ENCODE measurements at places on chromosomes 11 and 22.

DNA sequence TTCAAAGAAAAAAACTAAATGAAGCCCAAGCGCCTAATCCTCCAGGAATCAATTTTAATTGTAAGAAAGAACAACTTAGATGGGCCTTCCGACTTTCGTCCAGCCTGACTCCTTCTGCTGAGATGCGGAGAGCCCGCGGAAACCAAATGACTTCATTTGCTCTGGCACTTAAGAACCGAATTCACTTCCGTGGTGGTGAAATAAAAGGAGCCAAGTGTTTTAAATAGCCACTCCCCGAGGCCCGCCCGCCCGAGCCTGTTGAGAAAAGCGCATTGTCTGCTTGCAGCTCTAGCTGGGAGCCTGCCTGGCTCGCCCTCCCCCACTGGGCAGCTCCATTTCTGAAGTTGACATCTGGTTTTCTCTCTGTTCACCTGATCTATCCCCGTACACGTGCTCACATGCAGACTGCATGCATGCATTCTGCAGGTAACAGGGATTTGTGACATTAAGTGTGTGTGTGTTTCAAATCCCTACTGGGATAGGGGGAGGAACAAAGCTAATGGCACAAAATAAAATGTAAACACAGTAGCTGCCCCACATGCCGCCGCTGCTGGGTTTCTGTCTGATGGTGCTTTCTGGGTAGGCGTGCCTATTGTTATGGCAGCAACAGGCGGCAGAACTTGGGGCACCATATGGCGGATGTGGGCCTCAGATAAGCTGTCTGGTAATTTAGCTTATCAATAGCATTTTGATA lies 6.2 kb downstream of the TEAD1 start:
- DNase-seq = no peak

- no peak for DNase-seq
Measured at GRCh38 chr11:58933661-58934060, 5.6 kb upstream of the GLYATL1 start.

- DNase-seq = no peak
Measured at GRCh38 chr22:32281072-32281471, 25.9 kb upstream of the SLC5A4 start.

GRCh38 chr22:24952837-24953383 lies 394 bp downstream of the KIAA1671 start:
- DNase-seq = peak; percentile 57

DNA sequence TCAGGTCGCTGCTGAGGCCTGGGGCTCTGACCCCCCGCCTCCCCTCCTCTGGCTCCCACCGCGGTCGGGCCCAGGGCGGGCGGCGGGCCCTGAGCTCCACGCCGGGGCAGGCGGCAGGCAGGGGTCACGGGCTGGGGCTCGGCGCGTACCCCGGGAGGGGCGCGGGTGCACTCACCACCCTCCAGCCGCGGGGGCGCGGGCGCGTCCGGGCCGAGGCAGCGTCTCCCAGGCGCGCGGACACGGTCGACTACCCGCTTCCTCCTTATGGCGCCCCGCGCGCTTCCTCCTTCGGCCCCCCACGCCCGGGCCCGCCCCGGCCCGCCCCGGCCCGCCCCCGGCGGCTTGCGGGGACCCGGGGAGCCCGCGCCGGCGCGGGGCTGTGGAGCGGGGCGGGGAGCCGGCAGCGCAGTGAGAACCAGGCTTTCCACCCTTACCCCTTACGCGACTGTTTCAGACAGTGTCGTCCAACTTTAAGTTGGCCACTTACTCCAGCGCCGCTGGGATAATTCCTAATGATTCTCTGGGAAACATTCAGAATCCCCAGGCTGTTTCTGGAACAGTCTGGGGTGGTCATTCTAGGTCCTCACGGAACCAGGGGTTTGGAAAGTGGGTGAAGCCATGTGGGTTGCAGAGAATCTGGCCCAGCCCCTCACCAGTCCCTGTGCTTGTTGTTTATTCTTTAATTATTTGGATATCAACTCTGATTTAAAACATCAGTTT lies at the start of gene BID:
BID (minus strand) TSS at position 264 of the 720 bp plus-strand sequence. CDS start 24,353 bp downstream, outside the sequence.
- DNase-seq = peak; percentile 74

GRCh38 chr11:15720460-15720859 lies 605.7 kb downstream of the INSC start:
- DNase-seq = no peak

DNA sequence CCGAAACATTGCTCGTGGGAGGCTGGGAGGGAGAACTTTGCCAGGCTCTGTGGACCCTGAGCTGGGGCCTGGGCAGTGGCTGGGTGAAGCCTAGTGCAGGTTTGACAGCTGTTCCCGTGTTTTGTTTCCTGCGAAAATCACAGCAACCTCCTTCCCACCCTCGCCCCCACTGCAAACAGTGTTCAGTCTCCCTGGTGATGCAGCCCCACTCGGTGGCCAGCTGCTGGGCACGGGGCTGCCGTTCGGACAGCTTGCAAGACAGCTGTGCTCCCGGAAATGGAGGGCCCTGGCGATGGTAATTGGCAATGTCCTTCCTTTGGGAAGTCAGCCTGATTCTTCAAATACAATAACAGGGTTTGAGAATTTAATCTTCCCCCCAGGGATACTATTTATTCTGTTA lies 10.4 kb upstream of the GAL start:
- DNase-seq = no peak

DNA sequence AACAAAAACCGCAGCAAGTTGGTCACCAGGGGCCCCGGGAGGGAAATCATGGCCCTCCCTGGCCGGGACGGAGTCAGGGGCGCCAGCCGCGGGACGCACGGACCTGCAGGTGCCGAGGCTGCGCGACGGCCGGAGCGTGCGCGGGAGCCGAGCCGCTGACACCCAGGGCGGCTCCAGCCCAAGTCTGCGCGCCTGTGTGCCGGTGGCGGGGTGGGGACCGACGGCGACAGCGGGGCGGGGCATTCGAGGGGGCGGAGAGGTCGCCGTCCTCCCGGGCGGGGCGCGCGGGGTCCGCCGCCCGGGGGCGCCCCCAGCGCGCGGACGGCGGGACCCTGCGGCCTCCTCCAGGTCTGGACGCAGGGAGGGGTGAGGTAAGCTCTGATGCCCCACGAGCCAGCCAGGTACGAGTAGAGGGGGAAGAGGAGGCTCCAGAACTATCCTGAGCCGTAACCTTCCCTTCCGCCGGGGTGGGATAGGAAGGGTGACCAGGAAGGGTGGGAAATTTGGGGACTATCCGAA lies at the start of gene ESAM:
ESAM (minus strand) TSS at position 186 of the 519 bp plus-strand sequence; CDS start at position 50, 136 bp downstream.
- DNase-seq = peak; percentile 71

- no peak for DNase-seq
Measured at GRCh38 chr22:24302591-24302990, 32.0 kb downstream of the SPECC1L start.

GRCh38 chr11:92596596-92597317 lies 372.1 kb downstream of the FAT3 start:
- DNase-seq = no peak

DNA sequence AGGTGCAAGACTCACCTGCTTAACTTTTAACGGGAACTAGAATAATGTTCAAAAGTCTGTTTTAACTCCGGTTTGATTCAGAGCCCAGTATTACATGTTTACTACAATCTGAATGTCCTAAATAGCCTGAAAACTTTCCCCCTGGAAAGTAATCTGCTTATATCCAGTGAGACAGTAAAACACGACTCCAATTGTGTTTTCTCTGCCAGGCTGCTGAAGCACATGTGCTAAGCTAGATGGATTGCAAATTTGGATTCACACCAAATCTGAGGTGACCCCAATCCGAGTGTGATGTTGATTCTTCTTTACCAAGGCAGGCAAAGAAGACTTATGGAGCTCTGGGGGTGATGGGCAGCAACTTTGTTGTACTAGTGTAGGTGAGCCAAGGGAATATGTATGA lies 158.7 kb upstream of the PDGFD start:
- DNase-seq = no peak

DNA sequence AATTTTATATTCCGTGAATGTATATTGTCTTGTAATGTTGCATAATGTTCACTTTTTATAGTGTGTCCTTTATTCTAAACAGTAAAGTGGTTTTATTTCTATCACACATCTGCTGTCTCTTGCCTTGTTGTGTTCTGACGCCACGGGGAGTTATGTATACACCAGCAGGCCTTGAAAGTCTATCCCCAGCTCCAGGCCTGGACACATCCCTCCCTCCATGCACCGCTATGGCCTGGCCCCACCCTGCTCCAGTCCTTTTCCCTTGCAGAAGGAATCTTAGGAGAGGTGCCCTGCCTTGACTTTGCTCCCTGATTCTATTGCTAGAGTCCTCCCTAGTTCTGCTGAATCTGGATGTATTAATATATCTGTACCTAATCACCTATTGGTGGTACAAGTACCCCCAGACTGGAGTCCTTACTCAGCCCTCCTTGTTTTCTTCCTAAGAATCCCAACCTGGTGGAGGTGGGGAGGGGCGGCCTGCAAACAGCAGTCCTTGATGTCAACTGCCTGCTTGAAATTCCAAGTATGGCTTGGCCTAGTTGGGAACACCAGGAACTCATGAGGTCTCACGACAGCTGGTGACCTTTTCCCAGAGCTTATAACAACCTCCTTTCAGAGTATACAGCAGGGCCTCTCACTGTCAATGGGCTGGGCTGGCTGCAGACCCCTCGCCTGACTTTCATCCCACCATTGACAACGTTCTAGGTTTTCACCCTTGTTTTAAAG lies 61.6 kb downstream of the TIMP3 start:
- DNase-seq = no peak

DNA sequence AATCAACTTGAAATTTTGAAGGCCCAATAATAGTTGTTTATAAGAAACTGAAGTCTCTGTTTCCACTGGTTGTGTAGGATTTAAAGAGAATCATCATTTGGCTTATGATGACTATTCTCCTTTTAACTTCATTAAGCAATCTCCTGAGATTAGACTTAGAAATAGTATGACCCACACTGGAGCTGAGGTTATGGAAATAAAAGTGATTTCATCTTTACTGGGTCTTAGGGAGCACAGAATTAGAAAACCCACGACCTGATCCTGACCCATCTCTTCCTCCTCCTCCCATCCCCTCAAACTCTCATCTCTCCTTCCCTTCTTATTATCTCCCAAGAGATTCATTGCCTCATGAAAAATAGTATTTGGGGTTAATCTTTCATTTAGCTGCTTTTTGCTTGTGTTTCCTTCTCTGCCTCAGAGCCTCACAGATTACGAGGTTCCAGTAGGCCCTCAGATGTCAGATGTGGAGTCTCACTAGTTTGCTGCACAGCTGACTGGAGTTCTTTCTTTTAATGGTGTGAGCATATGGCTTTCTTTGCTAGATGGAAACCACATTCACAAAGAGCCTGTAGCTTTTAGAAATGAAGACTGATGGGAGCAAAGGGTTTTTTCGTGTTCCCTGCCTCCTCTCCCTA lies 85.0 kb downstream of the ALX4 start:
- no peak for DNase-seq

DNA sequence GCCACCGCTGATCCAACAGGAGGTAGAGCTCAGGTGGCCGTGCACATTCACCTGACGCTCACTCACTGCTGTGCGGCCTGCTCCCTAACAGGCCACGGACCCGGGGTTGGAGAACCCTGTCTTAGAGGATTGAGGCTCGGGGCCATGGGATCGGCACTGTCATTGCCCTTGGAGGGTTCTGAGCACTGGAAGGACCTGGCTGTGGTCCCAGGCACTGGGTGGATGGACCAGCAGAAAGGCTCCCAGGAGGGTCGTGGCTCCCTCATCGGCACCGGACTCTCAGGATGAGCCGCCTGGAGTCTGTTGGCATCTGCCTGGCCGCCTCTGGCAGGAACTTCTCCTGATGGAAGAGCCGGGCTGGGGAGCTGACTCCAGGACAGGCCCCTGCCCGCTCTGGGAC lies 6.5 kb downstream of the KCNQ1 start:
- DNase-seq = peak; percentile 40

DNA sequence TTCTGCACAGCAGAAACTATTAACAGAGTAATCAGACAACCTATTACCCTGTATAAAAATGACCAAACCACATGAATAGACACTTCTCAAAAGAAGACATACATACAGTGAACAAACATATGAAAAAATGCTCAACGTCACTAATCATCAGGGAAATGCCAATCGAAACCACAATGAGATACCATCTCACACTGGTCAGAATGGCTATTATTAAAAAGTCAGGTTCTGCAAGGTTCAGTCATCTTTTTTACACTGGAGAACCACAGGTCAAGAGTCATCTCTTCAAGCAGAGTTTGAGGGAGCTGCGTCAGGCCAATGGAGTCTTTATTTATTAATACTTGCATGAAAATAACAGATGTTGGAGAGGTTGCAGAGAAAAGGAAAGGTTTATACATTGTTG lies 40.4 kb downstream of the RCN1 start:
- DNase-seq = no peak

DNA sequence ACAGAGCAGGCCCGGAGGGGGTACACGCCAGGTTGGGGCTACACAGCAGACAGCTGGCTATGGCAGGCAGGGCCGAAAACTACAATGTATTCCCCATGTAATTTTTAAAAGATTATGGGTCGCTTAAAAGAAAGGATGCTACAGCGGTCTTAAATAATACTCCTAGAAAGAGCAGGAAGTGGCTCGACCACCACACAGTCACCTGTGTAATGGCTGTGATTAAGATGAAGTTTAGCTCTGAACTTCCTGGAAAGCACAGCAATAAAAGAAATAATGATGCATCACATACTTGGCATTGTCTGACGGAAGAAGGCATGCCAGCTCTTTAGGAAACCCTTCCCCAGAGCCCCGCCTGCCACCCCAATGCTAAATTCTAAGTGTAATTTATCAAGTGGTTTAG lies 32.6 kb downstream of the WNT11 start:
- no peak for DNase-seq

GRCh38 chr11:78840200-78840599 lies 265.5 kb upstream of the NARS2 start:
- DNase-seq = no peak

DNA sequence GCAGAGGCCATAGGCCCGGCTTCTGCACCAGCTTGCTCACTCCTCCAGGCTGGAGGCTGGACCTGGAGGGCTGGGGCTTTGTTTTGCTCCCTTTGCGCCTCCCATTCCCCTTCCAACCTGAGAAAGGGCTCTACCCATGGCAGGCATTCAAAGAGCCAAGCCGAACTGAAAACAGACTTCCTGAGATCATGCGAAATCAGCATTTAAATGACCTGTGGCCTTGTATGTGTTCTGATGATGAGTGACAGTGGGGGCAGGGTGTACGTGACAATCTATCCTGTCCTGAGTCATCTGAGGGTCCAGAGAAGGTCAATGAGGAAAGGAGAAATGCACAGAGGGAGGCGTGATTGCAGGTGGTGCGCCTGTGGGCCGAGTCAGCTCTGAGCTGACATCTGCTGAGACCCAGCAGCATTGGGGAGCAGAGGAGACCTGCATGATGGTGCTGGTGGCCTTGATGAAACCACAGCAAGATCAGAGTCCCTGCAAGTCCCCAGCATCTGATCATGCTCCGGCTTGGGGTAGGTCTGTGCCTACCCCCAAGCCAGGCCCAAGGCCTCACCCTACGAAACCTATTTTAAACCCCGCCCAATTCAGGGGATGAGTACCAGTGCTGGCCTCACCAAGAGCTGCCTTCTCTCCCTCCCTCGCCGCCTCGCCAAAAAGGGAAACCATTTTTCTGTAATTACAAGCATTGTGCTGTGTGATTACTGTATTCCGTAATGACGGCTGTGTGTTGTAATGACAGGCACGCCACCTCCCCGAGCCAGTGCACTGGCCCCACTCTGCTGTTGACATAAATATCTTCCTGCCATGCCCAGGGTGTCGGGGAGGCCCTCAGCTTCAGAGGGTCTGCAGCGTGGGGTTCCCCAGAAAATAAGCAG lies 95.2 kb upstream of the ANO1 start:
- DNase-seq = peak; percentile 76

GRCh38 chr11:58905721-58906547 lies 33.4 kb upstream of the GLYATL1 start:
- peak; percentile 71 for DNase-seq

- DNase-seq = no peak
Measured at GRCh38 chr11:123330071-123330470, 100.0 kb upstream of the GRAMD1B start.
